ENCODE measurements at places on chromosomes 7 and 10. TPM values are rescaled to one million over a fixed set of nuclear protein-coding genes. Genes with fewer than 3 reads are reported as not detected.

The CYP26C1 gene
- not detected for total RNA-seq

The AQP1 gene
- 107 TPM for total RNA-seq

The CHRM2 gene
- 1.0 TPM for total RNA-seq

The AMPH gene
- total RNA-seq: 10.7 TPM

The THAP5 gene
- 37.5 TPM for total RNA-seq

The GSTO2 gene
- 5.1 TPM for total RNA-seq

The UFSP1 gene
- total RNA-seq: 2.7 TPM

The OR6V1 gene
- not detected for total RNA-seq

The OR9A2 gene
- 0.41 TPM for total RNA-seq

DNA sequence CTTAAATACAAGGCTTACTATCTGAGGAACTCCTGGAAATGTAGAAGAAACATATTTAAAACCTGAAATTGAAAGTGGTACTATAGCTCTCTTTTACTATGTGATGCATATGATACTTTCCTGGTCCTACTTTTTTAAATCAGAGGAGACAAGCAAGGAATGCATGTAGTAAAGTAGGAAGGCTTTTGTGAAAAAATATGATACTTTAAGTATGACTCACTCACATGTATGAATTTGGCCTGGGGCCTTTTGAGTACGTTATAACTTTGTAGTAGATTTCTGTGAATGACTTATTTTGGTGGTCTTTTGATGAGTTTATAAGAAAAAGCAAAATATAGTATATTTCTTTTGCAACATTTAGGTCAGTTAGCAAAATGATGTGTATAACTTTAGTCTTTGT is 53.8 kb downstream of the TAX1BP1 start:
- no peak for DNase-seq

GRCh38 chr10:129194181-129194870 is 272.7 kb upstream of the MGMT start:
- no peak for DNase-seq

GRCh38 chr7:15475808-15476530 is 85.8 kb downstream of the AGMO start:
- DNase-seq: peak; percentile 67

- no peak for DNase-seq
Measured at GRCh38 chr7:158329014-158329610, 258.5 kb downstream of the PTPRN2 start.

DNA sequence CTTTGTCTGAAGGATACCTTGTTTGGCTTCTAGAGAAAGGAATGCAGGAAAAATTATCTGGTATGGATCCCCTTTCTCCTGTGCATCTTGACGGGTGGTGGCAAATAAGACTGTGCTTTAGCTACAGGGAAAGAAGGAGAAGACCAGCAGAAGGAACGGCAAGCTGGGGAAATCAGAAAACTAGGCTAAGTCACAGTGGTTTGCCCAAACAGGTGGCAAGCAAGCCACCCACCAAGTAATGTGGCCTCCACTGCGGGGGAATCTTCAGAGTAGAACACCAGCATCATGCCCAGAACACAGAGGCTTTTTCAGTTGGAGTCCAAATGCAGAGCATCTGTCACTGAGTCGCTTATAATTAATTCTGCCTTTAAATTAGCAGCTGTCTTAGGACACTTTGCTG is 282.8 kb downstream of the PHF14 start:
- no peak for DNase-seq

DNA sequence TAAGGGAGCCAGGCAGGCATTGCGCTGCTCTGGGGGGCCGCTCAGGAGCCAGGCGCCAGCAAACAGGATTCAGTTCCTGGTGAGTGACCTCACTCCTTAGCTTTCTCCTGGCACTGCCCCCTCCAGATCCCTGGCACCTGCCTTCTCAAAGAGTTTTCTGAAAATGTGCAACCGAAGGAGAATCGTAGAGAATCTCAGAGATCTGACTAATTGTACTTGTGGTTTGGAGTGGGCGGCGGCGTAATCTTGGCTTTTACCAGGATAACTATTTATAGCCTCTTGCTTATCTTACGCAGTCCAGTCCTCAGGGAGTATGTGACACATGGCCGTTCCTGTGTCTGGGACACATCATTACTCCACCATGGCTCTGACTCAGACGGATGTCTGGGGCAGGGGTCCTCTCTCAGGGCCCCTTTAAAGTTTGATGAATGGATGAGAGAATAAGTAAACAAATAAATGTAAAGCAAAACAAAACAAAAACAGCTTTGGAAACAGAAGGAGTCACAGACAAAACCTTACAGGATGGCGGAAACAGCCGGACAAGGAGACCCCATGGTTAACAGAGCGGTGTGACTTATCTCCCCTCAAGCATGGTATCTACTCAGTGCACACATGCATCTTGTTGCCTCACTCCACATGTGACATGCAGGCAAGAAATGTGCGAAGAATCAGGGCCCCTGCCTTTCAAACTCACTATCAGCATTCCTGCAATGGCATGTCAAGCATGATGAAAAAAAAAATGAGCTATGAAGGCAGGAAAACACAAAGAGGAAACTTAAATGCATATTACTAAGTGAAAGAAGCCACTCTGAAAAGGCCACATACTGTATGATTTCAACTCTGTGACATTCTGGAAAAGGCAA is 99.7 kb downstream of the TNS3 start:
- DNase-seq: peak; percentile 63

DNA sequence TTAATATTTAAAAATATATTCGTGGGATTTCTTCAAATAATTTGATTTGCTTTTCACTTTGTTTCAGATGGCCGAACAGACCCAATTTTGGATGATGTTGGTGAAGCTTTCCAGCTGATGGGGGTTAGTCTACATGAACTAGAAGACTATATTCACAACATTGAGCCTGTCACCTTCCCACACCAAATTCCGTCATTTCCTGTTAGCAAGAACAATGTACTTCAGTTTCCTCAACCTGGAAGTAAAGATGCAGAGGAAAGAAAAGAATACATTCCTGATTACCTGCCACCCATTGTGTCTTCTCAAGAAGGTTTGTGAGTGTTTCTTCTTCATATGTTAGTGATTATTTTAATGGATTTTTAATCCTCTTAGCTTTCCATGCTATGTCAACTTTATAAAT is 5.9 kb downstream of the TAF3 start:
- DNase-seq: no peak

DNA sequence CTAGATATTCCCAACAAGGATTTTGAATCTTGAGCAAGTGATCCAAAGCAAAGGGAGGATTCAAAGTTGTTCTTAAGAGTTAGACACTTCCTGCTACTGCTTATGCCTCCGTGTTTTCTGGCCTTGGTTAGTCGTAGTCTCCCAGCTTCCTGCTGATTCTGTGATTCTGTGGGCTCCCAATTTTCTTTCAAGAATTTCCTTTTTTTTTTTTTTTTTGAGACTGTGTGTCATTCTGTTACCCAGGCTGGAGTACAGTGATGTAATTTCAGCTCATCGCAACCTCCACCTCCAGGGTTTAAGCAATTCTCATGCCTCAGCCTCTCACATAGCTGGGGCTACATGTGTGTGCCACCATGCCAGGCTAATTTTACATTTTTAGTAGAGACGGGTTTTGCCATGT is 4.4 kb upstream of the ITGB8 start:
- DNase-seq: no peak

- no peak for DNase-seq
Measured at GRCh38 chr10:93337309-93337721, 144.8 kb downstream of the MYOF start.

DNA sequence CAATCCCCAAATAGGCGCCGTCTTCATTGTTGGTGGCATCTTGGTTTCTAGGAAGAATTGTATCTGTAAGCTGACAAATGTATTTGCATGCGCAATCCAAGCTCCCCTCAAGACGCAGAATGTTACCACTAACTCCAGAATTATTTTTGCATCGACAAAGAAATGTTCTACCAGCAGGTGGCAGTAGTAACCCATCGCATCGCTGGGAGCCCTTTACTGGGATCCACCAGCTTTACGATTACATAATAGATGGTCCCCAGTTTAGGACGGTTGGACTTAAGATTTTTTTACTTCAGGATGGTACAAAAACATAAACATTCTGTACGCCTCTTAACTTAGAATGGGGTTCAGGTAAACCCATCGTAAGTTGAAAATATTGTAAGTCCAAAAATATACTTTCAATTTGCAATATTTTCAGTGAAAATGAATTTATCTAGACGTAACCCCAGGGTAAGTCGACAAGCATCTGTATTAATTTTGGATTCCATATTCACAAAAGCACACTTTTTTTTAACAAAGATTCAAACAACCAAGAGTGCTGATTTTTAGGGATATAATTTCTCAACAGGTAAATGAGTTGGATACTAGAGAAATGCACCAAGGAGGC is 114.0 kb upstream of the COBL start:
- DNase-seq: peak; percentile 81

All from tongue (tissue), 3 donors.